ENCODE measurements at places on chromosomes 11 and 22.

- no peak for DNase-seq
Measured at GRCh38 chr11:119051440-119052162, 5.4 kb downstream of the HYOU1 start.

- no peak for DNase-seq
Measured at GRCh38 chr11:130778705-130779104, 137.6 kb downstream of the SNX19 start.

GRCh38 chr22:38700270-38700788, 414 bp downstream of the JOSD1 start:
- no peak for DNase-seq

DNA sequence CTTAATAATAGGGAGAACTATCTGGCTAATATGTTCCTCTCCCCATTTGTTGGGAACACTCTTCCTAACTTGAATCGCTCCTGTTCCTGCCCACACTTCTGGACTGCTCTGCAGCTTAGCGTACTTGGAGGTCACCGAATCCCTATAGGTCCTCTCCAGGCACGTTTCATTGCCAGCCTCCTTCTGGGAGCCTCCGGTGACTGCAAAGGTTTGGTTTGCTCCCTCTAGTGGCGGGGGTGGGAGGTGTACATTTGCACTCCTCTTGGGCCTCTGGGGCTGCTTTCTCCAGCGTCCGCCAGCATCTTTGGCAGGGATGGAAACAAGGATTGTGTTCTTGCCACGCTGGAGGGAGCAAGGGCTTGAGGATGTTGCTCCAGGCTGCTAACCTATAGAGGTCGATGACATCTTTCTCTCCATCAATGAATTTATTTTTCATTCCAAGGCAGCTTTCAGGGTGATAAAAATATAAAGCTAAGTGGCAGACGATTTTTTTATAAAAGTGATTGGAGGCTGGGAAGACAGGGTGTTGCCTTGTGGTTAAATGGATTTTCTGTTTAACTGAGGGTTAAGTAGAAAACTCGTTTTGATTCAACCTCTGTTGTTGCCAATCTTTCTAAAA, 48.7 kb downstream of the TSPAN18 start:
- DNase-seq: peak; percentile 45

GRCh38 chr22:29621761-29622526, 18.5 kb downstream of the NF2 start:
- no peak for DNase-seq

GRCh38 chr11:91396236-91397133, 828.1 kb upstream of the FAT3 start:
- no peak for DNase-seq

DNA sequence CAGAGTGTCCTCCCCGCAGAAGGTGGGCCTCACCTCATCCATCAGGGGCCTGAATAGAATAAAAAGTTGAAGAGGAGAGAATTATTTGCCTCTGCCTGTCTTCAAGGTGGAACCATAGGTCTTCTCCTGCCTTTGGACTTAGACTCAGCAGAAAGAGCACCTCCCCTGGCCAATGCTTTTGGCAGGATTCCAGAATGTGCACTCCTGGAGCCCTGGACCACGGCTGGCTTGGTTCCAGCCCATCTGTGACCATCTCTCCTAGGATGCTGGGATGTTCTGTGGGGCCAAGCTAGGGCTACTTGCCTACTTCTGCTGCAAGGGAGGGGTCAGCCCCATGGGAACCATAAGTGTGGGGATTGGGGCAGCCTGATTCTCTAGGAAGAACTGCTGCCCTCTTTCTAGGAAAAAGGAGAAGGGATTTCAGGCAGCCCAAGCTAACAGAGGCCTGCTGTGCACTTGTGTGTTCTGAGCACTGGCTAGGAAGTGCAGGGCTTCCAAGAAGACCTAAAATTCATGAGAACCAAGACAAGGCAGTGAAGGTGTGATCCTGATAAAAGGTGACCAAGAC, 32.2 kb upstream of the SHANK2 start:
- no peak for DNase-seq

DNA sequence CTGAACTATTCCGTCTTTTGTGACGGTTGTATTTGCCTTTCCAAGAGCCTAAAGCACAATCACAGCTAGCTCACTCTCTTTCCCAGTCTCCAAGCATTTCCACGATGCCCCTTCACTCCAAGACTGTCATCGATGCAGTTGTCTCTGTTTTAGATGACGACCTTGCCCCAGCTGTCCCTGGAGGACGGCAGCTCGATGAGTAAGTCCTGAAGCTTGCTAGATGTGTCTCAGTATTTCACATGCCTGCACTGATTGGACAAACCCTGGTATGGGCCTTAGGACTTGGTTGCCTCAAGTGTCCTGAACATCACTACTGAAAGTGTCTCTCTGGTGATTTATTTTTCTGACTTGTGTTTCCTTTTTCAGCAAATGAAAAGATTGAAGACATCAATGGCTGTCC, 129.9 kb downstream of the NAV2 start:
- no peak for DNase-seq

- DNase-seq: no peak
Measured at GRCh38 chr22:23621082-23621780, 10.9 kb downstream of the DRICH1 start.

DNA sequence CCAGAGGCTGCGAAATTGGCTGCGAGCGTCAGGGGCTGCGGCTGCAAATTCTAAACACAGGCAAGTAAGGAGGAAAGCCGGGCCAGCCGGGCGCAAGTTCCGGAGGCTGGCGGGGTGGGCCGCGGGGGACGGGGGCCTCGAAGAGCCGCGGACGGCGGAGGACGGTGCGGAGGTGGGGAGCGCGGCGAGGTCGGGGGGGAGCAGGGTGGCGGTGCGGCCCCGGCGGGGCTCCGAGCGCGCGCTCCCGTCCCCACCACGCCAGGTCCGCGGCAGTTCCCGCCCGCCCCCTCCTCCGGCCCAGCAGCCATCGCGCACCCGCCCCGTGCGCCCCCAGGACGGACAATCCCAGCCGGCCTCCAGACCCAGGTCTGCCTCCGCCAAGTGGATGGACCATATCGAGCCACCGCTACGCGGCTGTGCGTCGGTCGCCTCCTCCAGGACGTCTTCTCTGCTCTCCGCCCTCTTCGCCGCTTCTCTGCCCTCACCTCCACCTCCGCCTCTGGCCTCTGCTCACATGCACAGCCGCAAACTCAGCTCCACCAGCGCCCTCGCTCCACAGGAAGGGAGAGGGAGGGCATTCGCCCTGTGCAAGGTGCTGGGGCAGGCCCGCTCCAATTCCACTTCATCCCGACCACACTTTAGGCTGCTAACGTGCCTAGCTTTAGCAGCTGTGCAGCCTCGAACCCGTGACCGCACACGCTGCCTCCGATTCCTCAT, 7.2 kb downstream of the ELFN2 start:
- no peak for DNase-seq

DNA sequence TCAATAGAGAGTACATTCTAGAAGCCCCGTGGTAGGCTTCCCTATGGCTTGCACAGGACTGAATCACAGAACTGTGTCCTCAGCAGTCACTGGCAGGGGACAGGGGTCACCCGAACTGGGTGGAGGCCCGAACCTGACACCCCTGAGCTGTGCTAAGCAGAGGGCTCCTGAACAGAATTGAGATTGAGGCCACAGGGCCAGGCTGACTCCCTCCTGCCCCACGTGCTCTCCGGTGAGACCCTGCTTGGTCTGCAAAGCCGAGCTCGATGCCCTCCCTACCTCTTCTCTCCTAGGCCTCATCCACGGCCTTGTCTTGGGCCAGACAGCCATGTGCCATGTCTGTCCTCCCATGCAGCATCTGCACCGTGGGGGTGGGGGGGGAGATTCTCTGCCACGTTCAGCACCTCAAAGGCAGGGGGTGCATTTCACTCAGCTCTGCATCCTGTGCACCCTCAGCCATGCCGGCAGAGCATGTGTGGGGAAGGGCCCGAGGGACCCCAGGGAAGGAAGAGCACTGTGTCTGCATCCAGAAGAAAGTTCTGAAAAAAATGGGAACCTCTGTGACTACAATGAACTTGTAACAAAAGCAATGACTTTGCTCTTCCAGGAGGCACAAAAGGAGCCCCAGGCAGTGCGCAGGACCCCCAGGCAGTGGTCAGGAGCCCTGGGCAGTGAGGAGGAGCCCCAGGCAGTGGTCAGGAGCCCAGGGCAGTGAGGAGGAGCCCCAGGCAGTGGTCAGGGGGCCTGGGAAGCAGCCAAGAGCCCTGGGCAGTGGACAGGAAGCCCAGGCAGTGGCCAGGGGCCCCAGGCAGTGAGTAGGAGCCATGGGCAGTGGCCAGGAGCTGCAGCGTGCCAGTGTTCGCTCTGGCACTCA, 76.7 kb upstream of the SEPTIN5 start:
- DNase-seq: no peak

- no peak for DNase-seq
Measured at GRCh38 chr11:117917591-117918151, 11.5 kb downstream of the TMPRSS13 start.

DNA sequence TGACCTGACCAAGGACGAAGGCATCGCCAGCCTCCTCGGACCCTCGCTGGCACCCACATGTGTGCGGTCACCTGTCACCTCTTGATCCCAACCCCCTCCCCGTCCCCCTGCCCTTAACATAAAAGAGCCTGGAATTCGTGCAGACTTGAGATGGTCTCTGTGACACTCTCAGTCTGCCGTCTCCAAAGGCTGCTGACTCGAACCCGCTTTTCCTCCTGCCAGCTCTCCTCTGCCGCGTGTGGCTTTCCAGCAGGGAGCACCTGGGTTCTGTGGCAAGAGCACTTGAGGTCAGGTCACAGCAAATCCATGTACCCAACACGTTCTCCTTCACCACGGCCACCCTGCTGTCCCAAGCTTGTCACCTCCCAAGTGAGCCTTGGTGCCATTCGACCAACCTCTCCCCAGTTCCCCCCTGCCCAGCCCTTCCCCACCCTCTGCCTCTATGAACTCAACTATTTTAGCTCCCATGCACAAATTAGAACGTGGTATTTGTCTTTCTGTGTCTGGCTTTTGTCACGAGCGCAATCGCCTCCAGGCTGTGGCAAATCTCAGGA, 207.6 kb downstream of the BRD1 start:
- DNase-seq: no peak

DNA sequence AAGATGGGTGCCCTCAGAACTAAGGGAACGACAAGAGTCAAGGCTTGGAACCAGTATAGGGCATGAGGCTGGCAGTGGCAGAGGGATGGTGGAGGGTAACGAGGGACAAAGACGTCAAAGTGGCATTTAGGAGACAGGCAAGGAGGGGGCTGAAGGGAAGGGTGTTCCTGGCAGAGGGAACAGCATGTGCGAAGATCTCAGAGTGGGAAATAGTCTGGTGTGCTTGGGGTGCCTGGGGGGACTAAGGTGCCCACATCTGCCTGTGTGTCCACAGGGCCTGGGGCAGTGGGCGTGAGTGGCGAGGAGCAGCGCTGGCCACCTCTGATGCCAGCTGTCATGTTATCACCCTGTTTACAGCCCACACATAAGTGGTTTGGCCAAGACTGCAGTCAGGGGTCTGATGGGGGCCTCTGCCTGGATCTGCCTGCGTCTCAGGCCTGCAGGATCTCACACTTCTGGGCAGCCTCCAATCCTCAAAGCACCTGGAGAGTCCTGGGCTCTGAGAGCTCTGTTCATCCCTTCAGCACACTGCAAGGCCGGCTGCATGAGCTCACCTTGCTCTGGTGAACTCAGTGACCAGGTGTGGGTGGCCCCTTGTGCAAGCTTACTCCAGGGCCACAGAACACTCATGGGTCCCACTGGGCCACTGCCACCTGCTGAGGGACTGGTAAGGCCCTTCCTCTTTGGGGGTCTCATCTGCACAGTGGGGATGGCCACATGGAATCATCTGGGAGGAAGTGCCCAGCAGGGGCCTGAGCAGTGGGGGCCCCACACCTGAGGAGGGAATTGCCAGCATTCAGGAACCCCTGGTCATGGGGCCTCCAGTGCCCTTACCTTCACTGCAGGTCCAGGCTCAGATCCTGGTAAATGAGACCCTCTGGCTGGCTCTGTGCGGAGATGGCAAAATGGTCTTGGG, 89.7 kb upstream of the SHISAL1 start:
- no peak for DNase-seq

- DNase-seq: peak; percentile 29
Measured at GRCh38 chr11:8006349-8006977, 19.3 kb downstream of the EIF3F start.

GRCh38 chr22:31279821-31280505, 12.3 kb downstream of the PIK3IP1 start:
- no peak for DNase-seq

DNA sequence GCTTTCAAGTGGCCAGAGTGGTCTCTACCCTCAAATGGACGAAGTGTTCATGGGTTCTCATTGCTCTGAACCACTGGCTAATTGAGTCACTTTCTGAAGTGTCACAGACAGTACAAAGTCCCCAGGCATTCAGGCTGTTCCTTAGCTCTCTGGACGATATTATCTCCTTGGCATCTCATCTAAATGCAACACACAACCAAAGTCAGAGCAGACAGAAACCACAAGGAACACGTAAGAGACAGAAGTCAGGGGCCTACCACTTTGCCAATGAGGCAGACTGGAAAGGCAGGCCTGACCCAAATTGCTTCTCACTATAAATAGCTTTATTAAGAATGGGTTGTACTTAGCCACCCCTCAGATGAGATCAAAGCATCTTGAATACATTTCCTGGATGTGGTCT, 29.0 kb upstream of the LDLRAD3 start:
- DNase-seq: no peak

DNA sequence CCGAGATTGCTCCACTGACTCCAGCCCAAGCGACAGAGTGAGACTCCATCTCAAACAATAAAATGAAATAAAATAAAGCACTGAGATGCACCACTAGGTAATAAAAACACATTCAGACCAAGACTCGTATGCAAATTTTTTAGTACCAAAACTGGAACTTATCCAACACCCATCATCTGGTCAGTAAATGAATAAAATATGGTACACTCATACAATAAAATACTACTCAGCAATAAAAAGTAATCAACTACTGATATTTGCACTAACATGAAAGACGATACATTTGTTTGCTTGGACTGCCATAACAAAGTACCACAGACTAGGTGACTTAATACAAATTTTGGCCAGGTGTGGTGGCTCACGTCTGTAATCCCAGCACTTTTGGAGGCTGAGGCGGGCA, 17.8 kb upstream of the POLD3 start:
- DNase-seq: no peak

DNA sequence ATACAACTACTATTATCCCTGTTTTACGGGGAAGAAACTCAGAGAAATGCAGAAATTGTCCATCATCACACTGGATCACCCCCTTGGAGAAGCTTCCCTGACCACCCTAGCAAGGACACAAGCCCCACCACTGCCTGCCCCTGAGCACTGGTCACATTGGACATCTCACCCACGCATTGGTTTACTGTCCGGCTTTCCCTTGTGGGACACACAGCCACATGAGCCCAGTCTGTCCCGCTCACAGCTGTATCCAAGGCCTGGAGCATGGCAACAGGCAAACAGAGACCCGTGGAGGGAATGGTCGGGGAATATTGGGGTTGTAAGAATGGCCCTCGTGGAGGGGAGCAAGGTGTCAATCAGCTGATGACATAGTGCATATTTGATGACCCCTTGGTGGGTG, 42.7 kb upstream of the FGF3 start:
- no peak for DNase-seq

GRCh38 chr22:44412136-44412731, 85.8 kb downstream of the RTL6 start:
- DNase-seq: no peak

GRCh38 chr22:27578937-27579617, 222.5 kb downstream of the MN1 start:
- DNase-seq: no peak

All from activated T-cell treated with anti-CD3 and anti-CD28 coated beads for 4 hours (primary cell).